Renal pelvis (tissue), 12 donors: ENCODE measurements at places on chromosomes 11 and 22.

GRCh38 chr11:46176421-46176820 lies 55.2 kb upstream of the PHF21A start:
- no peak for DNase-seq

GRCh38 chr11:123548774-123549173 lies 105.7 kb downstream of the SCN3B start:
- no peak for DNase-seq

GRCh38 chr11:61507962-61508861 lies at the start of gene LRRC10B:
TSS of gene LRRC10B (plus strand) at chr11:61508749. CDS start at chr11:61508999, 250 bp downstream.
- DNase-seq, result peak; percentile 75

- no peak for DNase-seq
These were observed 1863.7 kb upstream of the RAG2 start for GRCh38 chr11:38461751-38462150.

DNA sequence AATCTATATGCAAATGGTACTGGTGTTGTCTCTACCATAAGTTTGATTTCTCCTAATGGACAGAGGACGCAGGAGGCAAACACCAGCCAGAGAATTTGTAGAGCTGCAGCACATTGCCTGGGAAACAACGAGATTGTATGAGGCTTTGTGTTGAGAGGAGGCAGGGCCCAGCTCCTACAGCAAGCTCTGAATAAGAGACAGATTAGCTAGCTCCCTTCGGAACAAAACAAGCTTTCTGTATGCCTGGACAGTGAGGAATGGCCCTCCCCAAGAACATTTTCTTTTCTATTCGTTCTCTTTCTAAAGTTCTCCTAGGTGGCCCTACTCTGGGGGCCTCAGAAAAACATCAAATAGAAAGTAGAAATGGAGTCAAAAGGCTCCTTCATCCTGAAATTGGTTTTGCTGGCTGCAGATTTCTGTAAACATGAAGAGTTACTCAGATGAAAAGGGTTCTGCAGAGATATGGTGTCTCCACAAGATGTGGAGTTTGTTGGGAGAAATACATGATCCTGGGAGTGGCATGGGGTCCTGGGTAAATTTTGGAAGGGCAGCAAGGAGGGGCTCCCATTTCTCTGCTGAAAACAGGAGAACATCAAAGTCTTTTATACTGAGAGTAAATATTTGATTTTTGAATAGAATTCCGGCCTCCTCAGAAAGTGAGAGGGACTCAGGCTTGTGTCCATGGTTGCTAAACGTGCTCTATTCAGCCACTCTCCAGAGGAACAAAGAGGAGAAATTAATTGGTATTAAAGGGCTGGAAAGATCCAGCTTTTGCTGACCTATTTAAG lies 6.8 kb upstream of the HEPACAM start:
- no peak for DNase-seq

DNA sequence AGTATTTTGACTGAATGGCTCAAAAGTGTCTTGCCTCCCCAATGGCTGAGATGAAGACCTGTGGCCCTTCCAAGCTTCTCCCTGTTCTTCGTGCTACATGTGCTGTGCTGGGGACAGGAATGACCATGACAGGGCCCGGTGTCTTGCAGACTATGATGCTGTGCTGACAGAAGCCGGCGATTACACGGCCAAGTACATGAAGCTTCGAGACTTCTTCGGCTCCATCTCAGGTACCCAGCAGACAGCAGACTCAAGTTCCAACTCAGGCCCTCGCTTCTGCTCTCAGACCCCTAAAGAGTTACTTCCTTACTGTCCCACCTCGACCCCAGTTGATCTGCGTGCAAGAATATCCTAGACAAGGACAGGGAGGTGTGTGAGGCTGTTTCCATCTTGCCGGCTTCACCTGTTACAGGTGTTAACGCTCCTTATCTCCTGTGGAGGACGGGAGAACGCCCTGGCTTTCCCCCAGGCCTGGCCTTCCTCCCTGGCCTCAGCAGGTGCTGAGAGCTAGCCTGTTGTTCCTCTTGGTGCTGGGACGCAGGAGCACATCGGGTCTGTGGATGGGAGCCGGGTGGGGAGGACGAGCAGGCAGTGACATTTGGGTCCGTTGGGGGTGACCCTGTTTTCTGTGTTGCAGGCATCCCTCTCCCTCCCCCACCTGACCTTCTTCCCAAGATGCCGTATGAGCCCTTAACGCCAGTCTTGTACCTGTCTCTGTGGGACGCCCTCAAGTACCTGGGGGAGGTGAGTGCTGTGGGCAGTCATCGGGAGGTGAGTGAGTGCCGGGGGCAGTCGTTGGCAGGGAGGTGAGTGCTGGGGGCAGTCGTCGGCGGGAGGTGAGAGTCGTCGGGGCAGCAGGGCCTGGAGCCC lies 38.1 kb downstream of the GLB1L2 start:
- DNase-seq, result no peak

DNA sequence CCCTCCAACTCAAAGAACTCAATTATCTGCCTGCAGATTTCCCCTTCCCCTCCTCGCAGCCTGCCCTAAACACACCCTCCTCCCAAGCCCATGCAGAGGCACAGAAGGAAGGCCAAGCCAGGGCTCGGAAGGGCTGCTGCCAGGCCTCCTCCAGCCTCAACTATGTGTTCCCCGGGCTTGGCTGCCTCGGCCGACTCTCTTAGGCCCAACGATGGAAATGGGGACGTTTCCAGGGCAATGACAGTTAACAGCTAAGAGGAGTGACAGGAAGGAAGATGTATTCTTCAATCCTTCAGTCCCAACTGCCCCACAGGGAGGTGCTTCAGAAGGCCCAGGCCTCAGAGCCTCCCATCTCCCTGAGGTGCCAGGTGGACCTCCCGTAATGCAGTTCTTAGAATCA lies 104.0 kb upstream of the AKIP1 start:
- no peak for DNase-seq

DNA sequence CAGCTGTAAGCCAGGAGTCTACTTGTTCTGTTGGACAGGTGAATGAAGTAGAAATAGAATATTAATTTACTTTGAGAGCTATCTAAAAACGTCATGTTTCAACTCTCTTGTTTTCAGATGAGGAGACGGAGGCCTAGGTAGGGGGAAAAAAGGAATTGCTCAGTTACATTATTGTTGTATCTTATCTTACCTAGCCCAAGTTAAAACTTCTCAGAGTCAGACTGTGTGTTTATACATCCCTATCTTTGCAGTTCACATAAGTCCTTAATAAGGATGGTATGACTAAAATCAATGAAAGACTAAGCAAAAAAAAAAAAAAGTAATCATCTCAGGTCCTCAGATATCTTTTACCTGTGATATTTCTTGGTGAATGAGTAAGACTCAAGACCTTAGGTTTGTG lies 62.8 kb downstream of the TEAD1 start:
- DNase-seq, result no peak

GRCh38 chr22:44878483-44879300 lies 126.3 kb downstream of the ARHGAP8 start:
- DNase-seq, result no peak

- no peak for DNase-seq
These were observed 60.7 kb upstream of the PHF21A start for GRCh38 chr11:46181843-46182424.

DNA sequence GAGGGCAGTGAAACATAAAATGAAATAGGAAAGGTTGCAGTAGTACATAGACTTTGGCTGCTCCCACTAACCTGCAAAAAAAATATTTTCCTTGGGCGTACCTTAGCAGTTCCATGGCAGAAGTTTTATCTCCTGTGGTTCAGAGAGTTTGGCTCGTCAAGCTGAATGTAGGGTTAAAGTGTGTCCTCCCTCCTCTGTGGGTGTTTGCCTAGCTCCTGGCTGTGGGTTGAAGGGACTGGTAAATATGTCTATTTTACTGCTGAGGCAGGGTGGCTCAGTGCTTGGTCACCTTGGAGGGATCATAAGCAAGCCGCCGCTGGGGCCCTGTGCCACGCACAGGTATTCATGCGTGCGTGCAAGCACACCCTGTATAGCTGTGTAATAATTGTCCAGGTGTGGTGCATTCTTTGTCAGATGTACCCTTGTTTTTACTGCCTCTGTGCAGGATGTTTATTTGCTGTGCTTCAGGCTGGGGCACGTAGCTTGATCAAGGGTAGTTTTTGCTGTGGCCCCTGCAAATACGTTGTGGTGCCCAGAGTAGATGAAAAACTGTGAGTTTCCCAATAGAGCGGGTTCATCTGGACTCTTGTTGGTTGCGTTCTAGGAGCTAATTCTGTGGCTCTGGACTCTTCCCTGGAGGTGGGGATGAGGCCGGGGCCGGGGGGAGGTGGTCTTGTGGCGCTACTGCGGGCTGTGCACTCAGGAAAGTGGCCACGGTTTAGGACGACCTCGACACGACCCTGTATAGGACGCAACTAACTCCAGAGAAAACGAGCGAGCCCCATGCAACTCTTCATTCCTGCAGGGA lies 732 bp upstream of the SORL1 start:
- DNase-seq, result no peak

GRCh38 chr22:22484023-22484422 lies 24.5 kb downstream of the ZNF280B start:
- DNase-seq, result no peak

DNA sequence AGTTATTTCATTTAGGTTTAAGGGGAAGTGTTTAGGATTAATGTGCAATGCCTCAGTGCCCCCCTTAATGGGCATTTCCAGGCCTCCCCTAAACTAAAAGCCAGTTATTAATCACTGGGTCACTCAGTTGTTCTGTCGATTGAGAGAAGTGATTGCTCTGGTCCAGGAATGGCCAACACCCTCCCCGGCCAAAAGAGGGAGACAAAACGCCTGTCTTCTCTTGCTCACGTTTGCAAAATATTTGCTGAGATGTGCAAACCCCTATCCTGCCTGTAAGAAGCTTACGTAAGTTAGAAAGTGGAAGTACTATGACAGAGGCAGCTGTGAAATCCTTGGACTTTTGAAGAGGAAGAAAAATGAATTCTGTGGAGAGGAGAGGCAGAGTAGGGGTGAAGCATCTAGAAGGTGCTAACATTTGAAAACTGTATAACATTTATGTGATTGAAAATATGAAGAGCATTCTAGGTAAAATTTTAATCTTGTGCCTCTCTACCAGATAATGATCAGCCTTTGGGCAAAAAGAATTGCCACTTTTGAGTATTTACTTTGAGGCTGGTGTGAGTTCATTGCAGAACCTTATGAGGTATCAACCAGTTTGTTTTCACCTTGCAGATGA lies 37.7 kb downstream of the NTM start:
- peak; percentile 21 for DNase-seq

- DNase-seq, result no peak
These were observed 4.4 kb downstream of the DUSP8 start for GRCh38 chr11:1567721-1568100.

DNA sequence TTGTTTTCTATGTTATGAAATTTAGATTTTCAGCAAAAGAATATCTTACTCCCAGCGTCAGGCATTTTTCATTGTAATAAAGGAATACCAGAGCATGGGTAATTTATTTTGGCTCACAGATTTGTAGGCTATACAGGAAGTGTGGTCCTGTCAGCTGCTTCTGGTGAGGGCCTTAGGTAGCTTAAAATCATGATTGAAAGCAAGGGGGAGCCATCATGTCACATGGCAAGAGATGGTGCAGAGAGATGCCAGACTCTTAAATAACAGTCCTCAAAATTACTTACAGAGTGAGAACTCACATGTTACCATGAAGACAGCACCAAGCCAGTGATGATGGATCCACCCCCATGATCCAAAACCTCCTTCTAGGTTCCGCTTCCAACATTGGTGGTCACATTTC lies 825.0 kb upstream of the CHORDC1 start:
- no peak for DNase-seq

GRCh38 chr11:56783448-56784041 lies 35.0 kb upstream of the OR9G4 start:
- peak; percentile 41 for DNase-seq

DNA sequence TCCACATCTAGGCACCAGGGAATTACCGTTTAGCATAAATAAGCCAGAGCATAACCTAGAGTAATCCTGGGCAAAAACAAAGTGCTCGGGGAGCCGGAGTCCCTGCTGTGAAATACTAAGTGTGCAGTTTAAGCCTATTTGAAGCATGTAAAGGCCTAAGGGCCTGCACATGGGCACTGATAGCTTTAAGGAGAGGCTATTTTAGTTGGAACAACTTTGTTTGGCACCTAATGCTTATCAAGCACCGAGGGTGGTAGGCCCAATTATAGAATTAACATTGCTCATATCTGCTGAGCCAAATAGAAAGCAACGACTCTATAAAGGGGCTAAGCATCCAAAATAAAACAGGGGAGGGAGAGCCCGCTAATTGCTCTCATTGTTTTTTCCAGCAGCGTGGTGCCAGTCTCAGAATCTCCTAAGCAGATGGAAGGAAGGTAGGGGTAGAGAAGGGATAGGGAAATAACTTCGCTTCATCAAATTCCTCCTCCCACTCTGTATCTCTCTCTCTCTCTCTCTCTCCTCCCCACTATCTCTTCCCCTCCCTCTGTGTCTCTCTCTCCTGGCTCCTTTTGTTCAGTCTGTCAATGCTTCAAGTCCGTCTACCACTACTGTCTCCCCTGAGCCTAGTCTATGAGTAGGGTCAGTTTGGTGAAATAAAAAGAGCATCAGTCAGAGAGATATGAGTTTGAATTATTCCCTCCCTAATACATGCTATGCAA lies 292.8 kb downstream of the NXPE2 start:
- no peak for DNase-seq

GRCh38 chr11:79481795-79482194 lies 41.0 kb upstream of the TENM4 start:
- no peak for DNase-seq

- no peak for DNase-seq
These were observed 48.3 kb downstream of the CEP164 start for GRCh38 chr11:117375960-117376359.

- no peak for DNase-seq
These were observed 2.4 kb upstream of the SYT8 start for GRCh38 chr11:1832211-1832919.

- DNase-seq, result no peak
These were observed 43.2 kb upstream of the OVCH2 start for GRCh38 chr11:7749456-7749855.

DNA sequence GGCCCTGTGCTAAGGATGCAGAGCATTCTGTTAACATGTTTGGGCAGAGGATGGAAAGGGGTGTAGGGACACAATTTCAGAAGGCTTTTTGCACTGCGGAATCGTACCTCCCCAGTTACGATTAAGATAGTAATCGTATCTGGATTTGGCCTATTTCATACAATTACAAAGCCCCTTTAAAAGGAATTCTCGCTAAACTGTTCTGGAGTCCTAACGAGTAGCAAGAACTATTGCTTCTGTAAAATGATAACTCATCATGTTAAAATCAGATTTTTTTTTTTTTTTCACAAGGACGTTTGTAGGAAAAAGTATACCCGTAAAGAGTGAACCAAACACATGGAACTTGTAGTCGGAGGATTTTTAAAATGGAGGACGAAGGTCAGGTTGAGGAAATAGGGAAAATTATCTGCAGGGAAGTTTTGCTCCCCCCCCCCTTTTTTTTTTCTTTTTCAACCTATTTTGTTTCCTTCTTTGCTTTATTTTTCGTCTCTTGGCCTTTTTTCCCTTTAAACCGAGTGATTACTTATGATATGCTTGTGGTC lies 934 bp downstream of the HSD17B12 start:
- DNase-seq, result peak; percentile 47
